ENCODE measurements at places on chromosomes 2 and 18.

DNA sequence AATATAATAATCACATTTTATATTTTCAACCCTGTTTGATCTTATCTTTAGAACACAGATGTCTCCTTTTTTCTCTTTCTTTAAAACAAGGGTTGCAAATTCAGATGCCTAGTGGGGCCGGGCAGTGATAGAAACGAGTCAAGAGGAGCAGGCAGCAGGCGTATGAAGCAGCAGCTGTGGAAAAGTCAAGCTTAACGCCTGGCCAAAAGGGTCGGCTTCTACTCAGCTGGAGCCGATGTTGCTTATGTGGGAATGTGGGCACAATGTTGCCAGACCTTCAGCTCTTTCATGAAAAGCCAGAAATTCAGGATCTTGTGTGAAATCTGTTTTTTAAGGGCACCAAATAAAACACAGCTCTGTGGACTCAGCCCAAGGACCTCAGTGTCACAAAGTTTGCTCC, 642.7 kb downstream of the ARHGAP15 start:
- DNase-seq, result no peak

GRCh38 chr2:119679526-119679837, 481 bp downstream of the TMEM177 start:
- no peak for DNase-seq

DNA sequence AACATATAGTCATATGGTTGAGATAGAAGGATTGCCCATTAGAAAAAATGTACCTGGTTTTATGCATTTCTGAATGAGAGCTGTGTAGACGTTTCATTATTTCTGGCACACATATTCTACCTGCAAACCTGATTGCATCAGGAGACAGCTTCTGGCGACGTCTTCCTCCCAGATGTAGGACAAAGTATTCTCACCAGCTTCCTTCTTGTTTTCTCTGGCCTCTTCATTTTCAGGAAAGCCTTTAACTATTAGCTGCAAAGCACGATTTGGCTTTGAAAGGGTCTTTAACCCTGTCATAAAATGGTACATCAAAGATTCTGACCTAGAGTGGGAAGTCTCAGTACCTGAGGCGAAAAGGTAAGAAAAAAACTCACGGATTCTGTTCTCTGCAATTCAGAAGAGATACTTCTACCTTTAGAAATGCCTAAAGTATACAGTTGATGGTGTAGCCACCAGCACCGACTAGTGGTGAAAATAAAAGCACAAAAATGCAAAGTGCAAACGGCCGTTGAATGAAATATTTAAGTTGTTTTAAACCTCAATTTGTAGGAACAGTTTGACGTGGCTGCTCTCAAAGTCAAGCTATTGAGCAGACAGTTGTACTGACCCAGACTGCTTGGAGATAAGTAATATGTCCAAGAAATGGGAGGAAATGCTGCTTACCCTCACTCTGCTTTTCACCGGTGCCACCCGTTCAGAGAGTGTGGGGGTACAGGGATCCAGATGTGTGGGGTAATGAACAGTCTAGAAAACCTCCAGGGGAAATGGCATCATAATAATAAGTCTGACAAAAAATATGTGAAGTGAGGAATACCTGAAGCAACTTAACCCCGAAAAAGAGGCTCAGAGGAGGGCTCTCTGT, 20.2 kb downstream of the IL18RAP start:
- peak; percentile 39 for DNase-seq

GRCh38 chr2:235055891-235056516, 104.2 kb downstream of the SH3BP4 start:
- no peak for DNase-seq

GRCh38 chr2:239401881-239402233, 1.0 kb upstream of the HDAC4 start:
- DNase-seq, result no peak

GRCh38 chr2:25030702-25031101, 11.2 kb upstream of the EFR3B start:
- no peak for DNase-seq

- no peak for DNase-seq
Observed at GRCh38 chr2:53739032-53739431, 28.6 kb upstream of the CHAC2 start.

DNA sequence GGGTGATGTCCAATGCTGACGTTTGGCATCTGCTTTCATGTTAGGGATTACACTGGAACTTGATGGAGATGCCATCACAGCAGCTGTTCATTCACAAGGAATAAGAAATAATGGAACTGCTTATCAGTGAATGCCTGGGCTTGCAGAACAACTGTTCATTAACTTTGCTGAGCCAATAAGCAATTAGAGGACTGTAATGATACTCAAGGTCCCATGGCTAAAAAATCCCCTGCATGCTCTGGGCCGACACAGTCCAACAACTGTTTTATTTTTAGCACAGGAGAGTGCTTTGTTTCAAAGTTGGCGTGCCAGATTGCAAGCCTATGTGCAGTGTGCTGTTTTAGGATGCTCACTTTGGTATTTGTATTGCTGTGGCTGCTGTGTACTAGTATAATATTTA, 408.0 kb upstream of the RGPD4 start:
- DNase-seq, result no peak

All from PC-9 (cell line).